ENCODE measurements at places on chromosomes 16 and 17.

GRCh38 chr16:10629592-10629963 lies 49.2 kb upstream of the EMP2 start:
- DNase-seq, result no peak

GRCh38 chr17:49076573-49077384 lies 55.8 kb upstream of the B4GALNT2 start:
- DNase-seq, result no peak

- no peak for DNase-seq
Measured at GRCh38 chr16:88545781-88546180, 24.4 kb upstream of the ZC3H18 start.

GRCh38 chr17:76930107-76930506 lies 61.9 kb downstream of the MGAT5B start:
- DNase-seq, result no peak
